ENCODE measurements at places on chromosomes 3 and 15. TPM values are rescaled to one million over a fixed set of nuclear protein-coding genes. Genes with fewer than 3 reads are reported as not detected.

The GOLGA6C gene
- not detected for total RNA-seq

The IL17RB gene
- total RNA-seq, result 0.12 TPM

The KCNH8 gene
- total RNA-seq, result not detected

The SST gene
- total RNA-seq, result not detected

The ACTRT3 gene
- total RNA-seq, result 2.7 TPM

The KCNMB3 gene
- total RNA-seq, result 0.10 TPM

The XCR1 gene
- total RNA-seq, result not detected

The CLSTN2 gene
- 5.2 TPM for total RNA-seq

The TM4SF18 gene
- total RNA-seq, result 13.4 TPM

The USP50 gene
- not detected for total RNA-seq

The HTR3E gene
- not detected for total RNA-seq

The GOLGA6B gene
- total RNA-seq, result not detected

The ASB14 gene
- not detected for total RNA-seq
